ENCODE measurements at places on chromosomes 6 and 20.

- DNase-seq, result no peak
Observed at GRCh38 chr6:150721418-150722266, 122.0 kb downstream of the PLEKHG1 start.

GRCh38 chr6:33297956-33298772 is 578 bp downstream of the RGL2 start:
- DNase-seq, result peak; percentile 87

GRCh38 chr20:53250456-53250855 is 278.3 kb downstream of the TSHZ2 start:
- DNase-seq, result no peak

DNA sequence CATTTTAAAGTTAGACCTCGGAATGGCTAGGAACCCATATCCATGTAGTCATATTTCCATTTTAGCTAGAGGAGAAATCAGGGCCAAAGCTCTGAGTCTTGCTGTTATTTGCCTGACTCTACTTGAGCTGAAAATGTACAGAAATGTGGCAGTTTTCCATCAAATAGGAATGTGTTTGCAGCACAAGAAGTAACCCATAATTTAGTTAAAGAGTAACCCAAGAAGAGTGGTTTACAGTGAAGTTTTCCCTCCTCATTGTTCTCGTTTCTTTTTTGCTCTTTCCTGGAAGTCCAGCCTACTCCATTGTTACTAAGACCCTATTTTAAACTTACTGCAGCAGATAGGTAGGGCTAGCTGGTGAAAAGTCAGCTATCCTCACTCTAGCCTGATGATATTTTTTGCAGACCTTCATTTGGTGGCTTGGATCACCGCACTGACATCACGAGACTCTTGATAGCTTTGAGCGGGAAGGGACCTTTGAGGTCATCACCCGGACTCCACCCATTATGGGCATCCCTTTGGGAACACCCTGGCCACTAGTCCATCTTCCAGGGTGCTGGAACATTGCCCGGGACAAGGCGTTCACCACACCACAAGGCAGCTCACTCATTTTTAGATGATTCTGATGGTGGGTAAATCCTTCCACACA is 28.0 kb upstream of the ADGRF5 start:
- DNase-seq, result no peak

DNA sequence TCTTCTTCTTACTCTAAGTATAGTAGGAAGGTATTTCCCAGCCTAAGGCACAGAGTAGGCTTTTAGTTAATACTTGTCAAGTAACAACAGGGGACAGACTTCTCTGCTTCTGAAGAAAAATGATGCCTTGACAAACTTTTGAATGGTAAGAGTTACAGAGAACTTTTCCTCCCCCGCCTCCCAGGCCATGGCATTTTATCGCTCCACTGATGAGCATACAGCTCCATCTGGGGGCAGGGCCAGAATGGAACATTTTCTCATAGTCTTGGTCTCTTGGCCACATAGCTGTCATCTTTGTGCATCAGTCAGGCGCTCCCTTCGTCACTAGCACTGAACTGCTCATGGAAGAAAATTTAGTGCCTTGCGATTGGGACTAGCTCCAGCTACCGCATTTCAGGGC is 1066.8 kb upstream of the CITED2 start:
- DNase-seq, result peak; percentile 29

DNA sequence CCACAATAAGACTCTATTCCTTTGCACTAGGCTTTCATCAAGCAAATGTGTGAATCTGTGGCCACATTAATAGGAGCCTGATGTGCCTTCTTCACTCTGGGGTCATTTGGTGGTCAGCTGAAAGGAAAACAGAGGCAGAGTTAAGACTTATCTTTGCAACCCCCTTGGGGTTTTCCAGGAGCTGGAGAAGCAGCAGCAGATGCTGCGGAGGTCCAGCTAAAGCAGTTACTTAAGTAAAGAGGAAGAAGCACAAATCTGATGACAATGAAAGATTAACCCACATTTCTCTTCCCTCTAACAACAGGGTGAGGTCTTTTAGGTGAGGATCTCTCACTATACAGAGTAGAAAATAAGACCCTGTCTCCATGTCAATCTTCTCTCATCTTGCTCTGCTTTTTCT is 45.4 kb upstream of the QKI start:
- DNase-seq, result peak; percentile 68

- DNase-seq, result no peak
Observed at GRCh38 chr20:22341508-22341907, 242.9 kb downstream of the FOXA2 start.

DNA sequence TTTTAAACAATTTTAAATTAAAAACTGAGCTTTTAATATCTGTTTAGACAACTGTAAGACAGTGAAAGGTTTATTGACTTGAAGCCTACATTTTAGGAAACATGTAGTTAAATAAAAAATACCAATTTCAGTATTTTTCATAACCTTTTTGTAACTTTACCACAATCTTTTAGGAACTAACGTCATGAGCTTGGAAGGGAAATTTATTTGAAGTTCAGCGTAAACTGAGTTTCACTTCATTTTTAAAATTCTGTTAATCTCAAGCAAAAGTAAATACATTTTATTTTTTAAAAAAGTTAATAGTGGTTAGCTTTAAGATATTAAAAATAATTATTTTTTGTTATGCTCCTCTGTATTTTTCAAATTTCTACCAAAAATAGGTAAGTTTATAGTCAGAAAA is 5.5 kb downstream of the CST7 start:
- DNase-seq, result peak; percentile 34
